ENCODE measurements at places on chromosomes 5 and 9.

DNA sequence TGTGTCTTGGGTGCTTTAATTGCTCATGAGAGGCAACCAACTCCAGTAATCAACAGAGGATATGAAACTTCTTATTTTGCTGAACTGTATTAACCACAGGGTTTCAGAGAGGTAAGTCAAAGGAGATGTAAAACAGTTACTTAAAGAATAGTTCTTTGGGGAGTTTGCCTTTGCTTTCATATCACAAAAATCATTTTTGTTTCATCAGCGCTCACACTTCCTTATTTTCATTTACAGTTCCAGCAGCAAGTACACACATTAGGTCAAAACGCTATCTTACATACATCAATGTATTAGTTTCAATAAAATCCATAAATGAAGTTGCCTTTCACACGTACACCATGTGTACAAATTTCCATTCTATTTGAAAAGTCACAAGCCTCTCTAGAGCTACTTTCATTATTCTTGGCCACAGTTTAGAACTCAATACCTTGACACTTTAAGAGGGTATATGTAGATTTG lies 50.1 kb downstream of the ST8SIA4 start:
- no peak for DNase-seq

DNA sequence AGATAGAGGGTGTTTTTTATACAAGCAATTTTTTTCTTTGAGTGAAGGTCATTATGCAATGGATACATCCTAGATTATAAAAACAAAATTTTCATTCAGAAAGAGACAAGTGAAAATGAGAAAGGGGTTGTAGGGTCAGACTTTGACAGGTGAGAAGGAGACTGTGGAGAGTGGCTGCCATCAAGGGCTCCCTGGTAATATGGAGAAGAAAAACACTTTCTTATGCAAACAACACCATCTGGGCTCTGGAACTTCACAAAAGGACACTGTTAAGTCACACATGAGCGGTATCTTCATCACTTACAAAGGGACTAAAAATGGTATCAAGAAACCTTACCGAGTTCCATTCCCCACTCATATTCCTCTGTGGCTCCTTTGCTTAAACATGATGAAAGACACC lies 23.5 kb downstream of the C7 start:
- no peak for DNase-seq

- no peak for DNase-seq
These were observed 61.6 kb downstream of the CDH6 start for GRCh38 chr5:31255041-31255440.

DNA sequence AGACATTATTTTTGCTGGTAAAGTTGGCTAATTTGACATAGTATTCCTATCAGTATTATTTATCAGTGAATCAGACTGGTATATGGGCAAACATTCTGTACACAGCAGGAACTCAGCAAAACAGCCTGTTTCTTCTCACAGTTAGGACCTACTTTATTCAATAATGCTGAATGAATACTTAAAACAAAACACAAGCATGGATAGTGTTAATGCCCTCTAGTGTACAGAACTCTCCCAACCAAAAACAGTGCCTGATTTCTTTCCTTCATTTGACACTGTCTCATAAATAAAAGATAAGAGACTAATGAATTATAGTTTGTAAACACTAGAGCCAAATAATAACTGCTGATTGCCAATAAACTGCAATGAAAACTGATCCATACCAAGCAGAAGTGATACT lies 1113.3 kb downstream of the PTPRD start:
- DNase-seq = no peak

GRCh38 chr5:158064334-158065123 lies 205.6 kb upstream of the CLINT1 start:
- DNase-seq = no peak

DNA sequence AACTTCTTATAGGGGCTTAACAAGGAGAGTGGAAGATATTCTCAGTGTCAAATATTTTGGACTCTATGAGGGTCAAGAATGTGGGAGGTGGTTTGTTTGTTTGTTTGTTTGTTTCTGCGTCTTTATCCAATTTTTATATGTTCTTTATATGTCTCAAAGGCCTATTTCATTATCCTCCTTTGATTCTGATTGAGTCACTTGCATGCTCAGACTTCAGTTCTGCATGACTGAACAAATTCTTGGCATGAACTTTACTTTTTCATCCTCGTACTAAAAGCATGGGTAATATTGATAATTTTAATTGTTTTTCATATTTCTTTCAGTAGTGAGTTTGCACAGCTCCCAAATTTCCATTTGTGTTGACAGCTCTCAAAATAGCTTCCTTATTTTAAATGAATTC lies 19.2 kb upstream of the ERBIN start:
- DNase-seq = no peak

DNA sequence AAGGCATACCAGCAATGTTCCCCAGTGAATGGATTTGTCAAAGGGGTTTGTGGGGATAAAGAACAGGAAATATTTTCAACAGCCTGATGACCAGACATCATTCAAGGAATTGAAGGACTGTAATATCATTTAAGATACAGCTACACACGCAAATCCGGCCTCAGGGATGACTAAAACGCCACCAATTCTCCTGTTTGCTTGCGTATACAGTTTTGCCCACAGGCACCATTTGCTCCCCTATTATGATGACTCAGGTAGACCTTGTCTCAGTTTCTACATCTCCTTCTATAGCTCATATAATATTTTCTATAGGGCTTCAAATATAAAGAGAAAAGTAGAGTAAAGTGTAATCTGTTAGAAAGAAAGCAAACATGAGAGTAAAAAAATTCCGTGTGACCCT lies 29.7 kb upstream of the ITGA1 start:
- DNase-seq = no peak

DNA sequence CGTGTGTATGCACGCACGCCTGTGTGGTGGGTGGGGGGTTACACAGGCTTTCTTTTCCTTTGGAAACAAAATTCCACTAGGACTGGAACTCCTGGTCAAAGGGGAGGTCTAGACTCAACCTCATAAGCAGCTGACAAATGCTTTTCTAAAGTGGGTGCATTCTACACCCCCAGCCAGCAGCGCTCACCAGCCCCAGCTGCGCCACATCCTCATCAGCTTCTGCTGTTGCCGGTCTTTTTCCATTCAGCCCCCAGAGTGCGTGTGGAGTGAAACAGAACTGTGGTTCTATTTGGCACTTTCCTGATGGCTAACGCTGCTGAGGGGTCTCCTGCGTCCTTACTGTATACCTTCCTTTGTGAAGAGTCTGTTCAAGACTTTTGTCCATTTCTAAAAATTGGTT lies 77.6 kb upstream of the SARDH start:
- no peak for DNase-seq

- DNase-seq = peak; percentile 89
These were observed at the start of gene PRRC2B for GRCh38 chr9:131393622-131394463. Gene PRRC2B, plus strand, starts transcription at chr9:131394086. Its CDS starts 36,059 bp downstream, at chr9:131430145.

DNA sequence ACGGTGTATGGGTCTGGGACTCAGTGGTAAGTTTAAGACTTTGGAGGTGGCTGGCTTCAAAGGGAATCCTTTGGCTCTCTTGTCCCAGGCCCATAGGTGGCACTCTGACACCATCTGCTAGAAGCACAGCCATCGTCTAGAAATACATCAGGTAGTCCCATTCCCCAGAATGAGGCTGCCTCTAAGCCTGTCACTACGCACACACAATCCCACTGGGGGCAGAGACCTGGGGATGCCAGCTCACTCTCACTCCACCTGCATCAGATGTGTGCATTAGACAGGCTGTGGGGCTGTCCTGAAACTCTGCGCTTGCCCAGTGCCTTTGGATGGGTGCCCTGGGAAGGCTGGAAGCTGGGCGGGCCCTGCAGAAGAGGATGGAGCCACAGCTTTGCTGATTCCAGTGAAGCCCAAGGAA lies 127.5 kb upstream of the PANK3 start:
- DNase-seq = peak; percentile 36

DNA sequence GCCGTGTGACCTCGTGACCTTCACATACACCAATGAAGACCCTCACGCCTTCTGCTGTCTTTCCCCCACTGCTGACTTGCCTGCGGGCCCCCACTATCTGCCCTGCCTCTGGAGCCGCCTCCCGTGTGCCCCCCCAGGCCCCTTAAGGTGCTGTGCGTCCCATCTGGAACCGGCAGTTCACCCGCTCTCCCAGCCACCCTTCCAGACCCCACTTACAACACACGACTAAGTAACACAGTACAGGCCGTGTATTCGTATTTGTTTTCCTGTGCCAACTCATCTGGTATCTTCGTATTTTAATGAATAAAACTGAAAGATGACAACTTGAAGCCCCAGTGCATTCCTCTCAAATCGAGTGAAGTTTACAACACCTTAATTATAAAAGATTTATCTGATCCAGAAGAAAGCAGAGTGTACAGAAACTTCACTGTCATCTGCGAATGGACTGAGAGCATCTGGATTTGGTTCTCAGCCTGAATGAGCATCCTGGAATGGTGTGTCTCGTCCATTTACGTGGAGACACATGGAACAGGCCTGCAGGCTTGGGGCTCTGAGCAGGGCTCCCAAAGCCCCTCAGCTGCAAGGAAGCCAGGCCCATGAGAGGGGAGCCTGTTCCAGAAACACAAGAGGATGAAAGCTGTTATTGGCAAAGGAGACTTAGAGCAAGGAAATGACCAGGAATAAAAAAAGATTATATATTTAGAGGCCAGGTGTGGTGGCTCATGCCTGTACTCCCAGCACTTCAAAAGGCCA lies 21.9 kb upstream of the TERT start:
- DNase-seq = no peak

DNA sequence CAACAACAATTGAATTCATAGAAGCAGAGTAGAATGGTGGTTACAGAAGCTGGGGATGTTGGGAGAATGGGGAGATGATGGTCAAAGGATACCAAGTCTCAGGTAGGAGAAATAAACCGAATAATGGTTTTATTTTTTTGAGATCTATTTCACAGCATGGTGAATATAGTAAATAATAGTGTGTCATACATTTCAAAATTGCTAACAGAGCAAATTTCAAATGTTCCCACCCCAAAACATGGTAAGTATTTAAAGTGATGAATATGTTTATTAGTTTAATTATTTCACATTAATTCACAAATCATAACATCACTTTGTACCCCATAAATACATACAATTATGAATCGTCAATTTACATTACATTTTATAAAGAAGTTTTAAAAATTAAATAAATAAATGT lies 72.7 kb upstream of the ATG10 start:
- no peak for DNase-seq

- no peak for DNase-seq
These were observed 60.2 kb downstream of the PCSK1 start for GRCh38 chr5:96372726-96373380.

DNA sequence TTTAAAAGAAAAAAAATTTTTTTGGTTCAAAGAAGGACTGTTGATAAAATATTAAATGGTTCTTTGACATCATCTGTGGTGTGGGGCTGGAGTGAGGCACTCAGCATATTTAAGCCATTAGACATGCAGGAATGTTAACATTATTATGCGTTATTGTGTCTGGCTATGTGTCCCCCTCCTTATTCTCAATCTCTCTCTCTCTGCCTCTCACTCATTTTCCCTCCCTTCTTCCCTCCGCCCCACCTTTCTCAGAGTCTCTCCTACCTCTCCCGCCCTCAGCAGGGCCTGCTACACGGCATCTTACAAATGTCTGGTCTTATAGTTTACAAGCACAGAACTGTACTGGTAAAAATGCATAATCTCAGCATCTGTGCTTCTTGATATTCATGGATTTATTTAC lies 287.8 kb upstream of the TMEM161B start:
- no peak for DNase-seq

DNA sequence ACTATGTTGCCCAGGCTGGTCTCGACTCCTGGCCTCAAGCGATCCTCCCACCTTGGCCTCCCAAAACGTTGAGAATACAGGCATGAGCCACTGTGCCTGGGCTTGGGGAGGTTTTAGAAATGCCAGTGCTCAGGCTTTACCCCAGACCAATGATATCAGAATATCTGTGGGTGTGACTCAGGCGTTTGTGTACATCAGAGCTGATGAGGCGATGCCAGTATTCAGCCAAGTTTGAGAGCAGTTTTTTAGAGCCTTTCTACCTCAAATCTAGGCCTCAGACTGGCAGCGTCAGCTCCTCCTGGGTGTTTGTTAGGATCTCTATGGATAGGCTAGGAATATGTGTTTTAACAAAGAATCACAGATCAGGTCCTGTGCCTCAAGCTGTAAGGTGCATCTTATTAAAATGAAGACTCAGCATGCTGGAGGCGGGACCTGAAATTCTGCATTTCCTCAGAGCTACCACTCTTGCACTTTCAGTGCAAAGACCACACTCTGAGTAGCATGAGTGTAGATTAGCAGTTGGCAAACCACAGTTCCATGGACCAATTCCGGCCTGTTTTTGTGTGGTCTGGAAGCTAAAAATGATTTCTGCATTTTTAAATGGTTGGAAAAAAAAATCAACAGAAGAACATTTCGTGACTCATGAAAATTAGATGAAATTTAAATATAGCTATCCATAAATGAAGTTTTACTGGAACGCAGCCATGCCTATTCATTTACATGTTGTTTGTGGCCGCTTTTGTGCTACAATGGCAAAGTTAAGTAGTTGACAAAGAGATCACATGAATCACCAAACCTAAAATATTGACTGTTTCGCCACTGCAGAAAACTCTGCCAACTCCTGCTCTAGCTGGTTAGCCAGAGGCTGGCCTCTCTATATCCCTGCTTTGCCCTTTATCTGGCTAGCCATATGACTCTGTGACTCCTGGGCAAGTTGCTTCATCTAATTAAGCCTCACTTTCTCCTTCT lies 92.2 kb downstream of the KLF4 start:
- DNase-seq = peak; percentile 10

GRCh38 chr9:134211811-134212485 lies 47.6 kb upstream of the RNU6ATAC start:
- no peak for DNase-seq

DNA sequence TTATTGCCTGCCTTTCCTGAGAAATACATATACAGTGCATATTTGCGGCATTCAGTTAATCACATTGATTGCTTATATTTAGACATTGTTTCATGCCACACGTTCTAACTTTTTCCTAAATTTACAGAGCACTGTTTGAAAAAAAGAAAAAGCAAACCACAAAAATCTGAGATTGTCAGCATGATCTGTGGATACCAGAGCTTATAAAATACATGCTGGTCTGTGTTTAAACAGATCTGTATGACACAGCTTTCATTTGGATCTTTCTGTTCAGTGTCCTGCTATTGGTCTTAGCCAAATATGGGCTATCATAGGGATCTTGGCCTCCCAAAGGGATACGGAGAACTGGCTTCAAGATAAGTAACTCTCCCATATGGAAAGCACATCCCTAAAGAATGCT lies 20.2 kb downstream of the ALDH1A1 start:
- no peak for DNase-seq

GRCh38 chr5:66213533-66213932 lies 69.4 kb downstream of the SREK1 start:
- no peak for DNase-seq

GRCh38 chr5:124182133-124182532 lies 564.3 kb downstream of the ZNF608 start:
- DNase-seq = no peak

GRCh38 chr5:83567741-83568140 lies 96.2 kb downstream of the VCAN start:
- no peak for DNase-seq

- no peak for DNase-seq
These were observed 78.5 kb downstream of the ANKRD33B start for GRCh38 chr5:10642367-10642766.

DNA sequence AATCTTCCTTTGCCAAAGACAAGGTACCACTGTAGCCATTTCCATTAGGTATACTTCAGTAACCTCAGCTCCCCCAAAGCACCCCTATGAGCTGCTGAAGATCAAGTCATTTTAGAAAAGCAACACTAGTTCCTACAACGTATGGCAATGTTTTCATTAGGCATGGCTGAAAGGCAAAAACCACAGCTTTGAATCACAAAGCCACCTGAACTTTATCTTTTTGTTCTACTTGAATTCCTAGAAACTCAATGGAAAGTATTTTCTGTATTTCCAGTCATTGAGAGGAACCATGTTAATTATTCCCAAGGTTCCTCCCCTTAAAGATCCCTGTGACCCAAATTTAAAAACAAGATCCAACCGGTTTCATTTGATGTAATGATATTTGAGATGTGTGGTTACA lies 152.1 kb downstream of the EFNA5 start:
- DNase-seq = no peak
